ENCODE measurements at places on chromosomes 5 and 9.

DNA sequence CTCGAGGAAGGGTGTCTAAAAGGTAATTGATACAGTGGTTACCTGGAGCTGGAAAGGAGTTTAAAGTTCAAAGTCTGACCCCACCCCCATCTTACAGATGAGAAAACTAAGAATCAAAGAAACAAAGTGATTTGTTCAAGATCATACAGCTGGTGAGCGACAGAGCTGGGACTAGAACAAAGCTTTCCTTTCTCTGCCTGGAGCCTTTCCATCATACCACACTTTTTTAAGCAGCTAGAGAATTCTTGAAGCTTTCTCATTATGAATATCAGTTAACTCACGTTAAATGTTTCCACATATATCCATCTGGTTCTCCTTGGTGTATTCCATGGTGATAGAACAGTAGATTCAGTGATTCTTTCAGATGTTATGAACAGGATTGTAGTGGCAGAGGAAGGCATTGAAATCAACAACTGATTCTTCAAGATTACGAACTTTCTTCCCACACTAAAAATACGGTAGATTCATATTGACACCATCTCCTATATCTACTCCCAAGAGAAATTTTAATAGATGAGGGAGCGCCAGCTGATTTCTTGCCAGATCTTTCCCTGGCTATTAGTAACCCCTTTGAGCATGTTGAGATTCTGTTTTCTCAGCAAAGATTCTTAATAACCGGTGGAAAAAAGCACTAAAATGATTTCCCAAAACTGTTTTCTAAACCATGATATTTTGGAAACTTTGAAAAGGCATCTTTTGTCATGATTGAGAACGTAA lies 233.7 kb downstream of the ADAMTSL1 start:
- no peak for DNase-seq

GRCh38 chr9:37301042-37301853 lies 121.2 kb upstream of the GRHPR start:
- no peak for DNase-seq

GRCh38 chr5:74054139-74054538 lies 428.1 kb downstream of the ARHGEF28 start:
- DNase-seq: no peak

- no peak for DNase-seq
Measured at GRCh38 chr5:74199436-74200210, 440.9 kb downstream of the ENC1 start.

DNA sequence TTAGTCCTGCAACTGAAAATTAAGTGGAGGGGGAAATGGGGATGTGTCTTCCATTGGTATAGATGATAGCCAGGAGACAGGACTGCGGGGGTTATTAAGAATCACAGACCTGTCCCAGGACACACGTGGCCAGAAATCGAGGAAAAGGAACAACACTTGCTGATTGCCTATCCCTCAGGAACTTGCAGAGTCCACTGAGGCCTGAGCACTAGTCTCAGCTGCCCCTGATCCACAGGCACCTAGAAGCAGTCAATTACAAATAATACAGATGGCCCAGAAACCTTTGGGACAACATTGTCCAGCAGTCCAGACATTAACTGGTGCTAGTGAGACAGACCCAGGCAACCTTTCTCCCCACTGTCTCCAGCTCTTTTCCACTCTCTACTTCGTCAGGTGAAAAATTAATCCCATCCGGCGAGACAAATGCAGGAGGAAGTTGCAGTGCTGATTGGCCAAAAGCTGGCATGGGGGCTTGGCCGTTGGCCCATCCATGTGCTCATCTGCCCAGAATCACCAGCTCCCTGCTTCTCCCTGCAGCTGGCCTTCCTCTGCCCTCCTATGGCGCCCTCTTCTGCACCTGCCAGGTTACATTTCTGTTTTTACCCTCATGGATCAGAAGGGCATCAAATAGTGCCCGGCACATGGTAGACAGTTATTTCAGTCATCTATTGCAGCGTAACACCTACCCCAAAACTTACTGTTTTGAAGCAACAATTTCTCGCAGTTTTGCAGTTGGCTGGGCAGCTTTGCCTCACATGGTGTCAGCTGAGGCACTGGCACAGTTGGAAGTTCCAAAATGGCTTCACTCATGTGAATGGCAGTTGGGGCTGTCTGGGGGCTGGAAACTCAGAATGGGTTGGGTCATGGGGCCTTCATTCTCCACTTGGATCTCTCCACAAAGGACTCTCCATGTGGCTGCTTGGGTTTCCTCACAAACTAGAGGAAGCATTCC lies 3.6 kb upstream of the B4GALT1 start:
- no peak for DNase-seq

DNA sequence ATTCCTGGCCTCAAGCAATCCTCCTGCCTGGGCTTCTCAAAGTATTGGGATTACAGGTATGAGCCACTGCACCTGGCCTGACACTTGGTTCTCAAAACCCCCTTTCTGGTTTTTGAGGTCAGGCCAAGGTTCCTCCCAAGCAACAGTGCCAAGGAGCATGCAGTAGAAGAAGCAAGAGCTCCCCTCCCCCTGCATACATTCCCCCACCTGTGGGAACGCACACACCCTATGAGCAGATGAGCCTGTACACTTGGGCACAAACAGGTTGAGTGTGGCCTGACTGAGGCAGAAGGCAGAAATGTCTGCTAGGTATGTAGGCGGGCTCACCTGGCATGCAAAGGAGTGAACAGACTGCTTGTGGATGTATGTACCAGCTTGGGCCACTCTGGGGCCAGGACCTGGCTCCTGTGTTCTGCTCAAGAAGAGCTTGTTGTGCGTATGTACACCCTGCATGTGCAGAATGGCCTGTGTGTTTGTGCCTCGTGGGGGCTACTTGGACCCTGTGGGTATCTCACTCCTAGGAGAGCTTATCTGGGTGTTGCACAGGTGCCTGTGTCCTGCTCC lies 1.7 kb downstream of the GPRIN1 start:
- no peak for DNase-seq

GRCh38 chr9:35112257-35113020 lies 3.2 kb downstream of the ATOSB start:
- DNase-seq: no peak

GRCh38 chr9:112880650-112881049 lies 10.0 kb downstream of the SLC46A2 start:
- DNase-seq: no peak

DNA sequence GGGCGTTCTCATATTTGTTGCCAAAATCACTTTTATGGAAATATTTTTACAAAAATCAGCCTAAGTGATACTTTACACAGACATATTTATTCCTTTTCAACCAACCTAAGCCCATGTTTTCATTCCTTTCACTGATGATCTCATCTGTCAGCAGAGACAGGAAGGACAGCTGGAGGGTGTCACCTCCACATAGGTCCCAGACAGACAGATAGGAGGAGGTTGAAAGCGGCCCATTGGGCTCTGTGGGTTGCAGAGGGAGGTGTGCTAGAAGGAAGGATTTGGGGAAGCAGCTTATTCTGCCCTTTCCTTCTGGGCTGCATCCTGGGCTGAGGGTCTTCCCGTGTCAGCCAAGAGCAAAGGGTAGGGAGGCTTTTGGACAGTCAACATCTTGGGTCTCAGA lies 26.0 kb upstream of the SEMA4D start:
- DNase-seq: no peak

DNA sequence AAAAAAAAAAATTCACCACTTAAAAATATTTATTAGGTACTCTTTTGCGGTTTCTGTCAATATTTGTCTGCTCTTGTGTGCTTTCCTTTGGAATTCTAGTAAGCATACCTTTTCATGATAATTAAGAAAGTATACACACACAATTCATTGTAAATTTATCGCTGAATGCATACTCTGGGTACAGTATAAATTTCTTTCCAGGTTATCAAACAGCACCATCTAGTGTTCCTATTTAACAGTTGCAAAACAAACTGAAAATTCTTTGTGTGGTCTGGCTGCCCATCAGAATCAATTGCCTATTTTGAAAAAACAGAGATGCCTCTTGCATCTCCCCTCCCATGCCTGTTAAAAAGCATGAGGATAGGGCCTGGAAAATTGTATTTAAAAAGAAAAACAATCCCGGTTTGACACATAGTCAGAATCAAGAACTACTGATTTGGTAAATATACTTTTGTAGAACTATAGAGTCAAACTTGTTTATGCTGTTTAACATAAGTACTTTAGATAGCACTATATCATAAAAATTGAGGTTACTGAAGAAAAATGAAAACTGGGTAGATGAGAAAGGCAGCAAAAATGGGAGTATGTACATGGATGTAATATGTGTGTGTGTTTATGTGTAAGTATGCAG lies 16.2 kb downstream of the PGGT1B start:
- DNase-seq: peak; percentile 1

DNA sequence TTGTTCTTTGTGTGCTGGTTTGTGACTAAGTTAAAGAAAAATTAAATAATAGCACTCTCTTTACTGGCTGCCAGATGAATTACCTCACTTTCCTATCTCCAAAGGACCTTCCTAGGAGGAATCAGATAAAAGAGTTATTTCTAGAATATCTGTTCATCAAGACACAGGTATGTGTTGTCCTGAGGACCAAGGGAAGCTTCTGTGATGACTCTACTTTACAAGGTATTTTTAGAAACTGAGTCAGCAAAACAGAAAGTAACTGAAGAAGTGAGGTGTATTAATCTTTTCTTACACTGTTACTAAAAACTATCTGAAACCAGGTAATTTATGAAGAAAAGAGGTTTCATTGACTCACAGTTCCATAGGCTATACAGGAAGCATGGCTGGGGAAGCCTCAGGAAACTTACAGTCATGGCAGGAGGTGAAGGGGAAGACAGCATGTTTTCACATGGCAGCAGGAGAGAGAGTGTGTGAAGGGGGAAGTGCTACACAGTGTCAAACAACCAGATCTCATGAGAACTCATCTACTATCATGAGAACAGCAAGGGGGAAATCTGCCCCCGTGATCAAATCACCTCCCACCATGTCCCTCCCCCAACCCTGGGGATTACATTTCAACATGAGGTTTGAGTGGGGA lies 189.2 kb upstream of the DMAC1 start:
- no peak for DNase-seq

DNA sequence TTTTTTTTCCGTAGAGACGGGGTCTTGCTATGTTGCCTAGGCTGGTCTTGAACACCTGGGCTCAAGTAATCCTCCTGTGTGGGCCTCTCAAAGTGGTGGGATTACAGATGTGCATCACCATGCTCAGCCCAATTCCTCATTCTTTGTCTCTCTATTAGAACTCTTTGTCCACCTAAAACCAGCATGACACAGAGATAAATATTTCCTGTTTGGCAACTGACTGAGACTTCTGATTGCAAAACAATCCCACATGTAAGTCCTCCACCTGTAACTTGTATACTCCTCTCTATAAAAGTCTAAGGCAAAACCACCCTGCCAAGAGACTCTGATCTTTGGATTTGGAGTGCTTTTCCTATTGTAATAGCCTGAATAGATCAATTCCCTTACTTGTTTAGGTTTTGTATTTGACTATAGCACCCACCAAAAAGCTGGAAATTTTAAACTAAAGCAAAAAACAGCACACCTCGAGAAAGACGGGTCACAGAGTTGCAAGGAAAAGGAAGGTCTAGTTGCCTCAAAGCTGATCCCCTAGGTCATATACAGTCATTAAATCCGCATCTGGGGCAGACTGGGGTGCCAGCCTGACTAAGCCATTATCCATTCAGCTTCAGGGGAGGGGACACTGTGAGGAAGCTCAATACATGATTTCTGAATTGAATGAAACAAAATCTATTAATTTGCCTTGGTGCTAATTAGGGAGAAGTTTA lies 13.5 kb upstream of the KIF27 start:
- peak; percentile 64 for DNase-seq

DNA sequence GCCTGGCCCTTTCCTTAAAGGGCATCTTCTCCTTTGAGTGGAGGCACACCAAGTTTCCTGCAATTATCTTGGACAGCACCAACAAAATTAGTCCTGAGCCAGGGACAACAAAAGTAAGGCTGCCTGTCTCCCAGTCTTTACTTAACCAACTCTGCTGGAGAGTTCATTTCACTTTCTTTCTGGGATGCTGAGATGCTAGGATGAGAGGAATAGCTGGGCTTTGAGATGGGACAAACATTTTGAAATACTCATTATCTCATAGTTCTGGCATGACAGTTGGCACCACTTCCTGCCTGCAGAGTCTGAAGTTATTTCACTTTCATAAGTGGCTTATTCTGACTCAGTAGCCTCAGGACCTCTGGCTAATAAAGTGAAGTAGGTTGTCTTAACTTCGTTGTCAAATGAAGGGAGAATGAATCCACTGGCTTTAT lies 157.0 kb downstream of the C9orf152 start:
- DNase-seq: peak; percentile 51

All from HL-60 (cell line).